ENCODE measurements at places on chromosomes 12 and 14.

DNA sequence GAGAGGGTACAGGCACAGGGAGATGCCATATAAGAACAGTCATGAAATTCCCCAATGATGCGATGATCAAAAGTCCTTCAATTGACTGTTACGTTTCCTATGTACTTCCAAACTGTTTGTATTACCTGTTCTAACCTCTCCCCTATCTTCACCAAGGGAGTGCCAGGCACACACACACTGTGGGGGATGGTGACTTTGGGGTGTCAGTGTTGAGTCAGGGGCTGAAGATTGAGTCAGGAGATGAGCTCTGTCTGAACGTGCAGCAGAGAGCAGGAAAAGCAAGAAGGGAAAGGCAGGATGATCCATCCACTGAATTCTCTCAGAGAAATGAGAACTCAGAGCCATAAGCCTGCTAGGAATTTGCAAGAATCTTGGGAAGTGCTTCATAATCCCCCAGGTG, 153.4 kb downstream of the EFCAB11 start:
- no peak for DNase-seq

- DNase-seq, result no peak
These were observed 472.4 kb downstream of the ZFP36L1 start for GRCh38 chr14:68320495-68320894.

- no peak for DNase-seq
These were observed 428.7 kb downstream of the AEBP2 start for GRCh38 chr12:19867970-19868369.

GRCh38 chr14:95998656-95999055, 40.5 kb upstream of the C14orf132 start:
- DNase-seq, result no peak

DNA sequence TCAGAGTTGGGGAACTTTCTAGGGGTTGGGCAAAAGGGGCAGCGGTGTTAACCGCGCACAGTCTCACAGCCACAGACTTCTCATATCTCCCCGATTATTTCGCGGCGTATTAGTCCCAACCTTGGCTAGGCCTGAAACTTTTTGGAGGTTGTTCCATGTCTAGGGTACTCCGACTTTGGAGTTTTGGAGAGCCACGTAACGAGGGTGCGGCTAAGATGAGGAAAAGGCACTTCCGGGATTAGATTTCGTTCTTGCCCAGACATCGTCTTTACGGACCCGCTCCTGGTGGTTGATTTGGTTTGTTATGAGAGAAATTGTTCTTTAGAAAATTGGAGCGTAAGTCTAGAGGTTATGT, 513 bp downstream of the CCNK start:
- peak; percentile 1 for DNase-seq

DNA sequence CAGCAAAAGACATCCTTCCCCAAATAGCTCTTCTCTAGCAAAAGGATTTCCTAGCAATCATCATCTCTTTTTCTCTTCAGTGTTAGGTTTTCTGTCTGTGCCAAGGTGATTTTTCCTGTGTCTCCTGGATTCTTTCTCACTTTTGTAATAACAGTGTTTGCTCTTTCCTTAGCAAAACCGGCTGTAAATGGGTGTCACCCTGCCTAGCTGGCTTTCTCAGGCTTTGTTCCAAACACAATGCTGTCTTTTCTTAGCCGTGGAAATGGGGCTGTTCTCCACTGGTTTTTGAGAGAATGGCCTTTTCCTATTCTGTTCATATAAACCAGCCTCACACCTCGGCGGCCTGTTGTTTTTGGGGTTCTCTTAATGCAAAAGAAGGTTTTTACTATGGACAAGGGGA, 21.9 kb downstream of the JDP2 start:
- DNase-seq, result no peak

All from stimulated activated CD4-positive, alpha-beta T cell treated with anti-CD3 and anti-CD28 coated beads, Interleukin-15, amount 100 ng/mL, for 48 hours (primary cell).